HTR-8/SVneo (cell line): ENCODE measurements at places on chromosomes 7 and 10.

DNA sequence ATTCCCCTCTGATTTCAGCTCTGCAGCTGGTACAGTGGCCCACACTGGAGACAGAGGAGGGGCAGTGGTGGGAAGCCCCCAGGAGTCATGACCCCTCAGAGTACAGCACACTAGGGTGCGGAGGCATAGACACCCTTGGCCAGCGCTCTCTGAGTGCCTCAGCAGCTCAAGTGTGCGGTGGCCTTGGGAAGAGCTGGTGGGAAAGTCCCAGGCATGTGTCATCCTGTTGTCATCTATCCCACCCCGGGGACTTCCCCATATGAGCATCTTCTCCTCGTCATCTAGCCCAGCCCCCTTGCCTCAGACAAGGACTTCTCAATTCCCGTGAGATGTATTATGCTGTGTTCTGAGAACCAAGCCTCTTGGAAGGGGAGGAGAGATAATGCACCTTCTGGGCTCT lies 15.6 kb upstream of the PPIF start:
- peak; percentile 75 for DNase-seq

DNA sequence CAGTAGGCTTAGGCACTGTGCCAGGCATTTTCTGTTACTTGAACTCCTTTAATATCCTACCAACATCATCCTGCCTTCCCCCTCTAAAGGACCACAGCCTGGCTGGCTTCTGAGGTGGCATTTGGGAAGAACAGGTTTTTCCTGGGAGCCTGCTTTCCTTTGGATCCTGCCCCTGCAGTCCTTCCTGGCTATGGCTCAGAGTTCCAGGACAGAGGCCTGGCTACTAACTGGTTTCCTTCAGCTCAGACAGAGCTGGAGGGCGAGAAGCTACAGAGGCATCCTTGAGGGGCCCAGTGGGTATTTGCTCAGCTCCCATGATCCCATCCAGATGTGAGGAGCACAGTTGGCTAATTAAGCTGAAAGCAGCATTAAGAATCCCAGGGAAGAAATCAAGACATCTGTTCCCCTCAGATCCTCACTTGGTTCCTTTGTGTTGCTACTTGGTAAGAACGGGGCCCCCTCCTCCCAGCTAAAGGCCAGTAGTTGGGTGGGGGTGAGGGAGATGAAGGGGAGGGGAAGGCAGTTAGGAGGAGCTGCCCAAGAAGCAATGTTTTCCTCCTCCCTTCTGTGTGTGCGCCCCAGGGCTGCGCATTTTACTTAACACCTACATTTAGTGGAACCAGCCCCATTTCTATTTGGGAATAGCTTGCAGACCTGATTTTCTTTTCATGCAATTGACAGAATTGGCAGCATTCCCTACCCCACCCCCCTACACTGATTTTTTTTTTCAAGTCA lies 142.6 kb upstream of the SORCS3 start:
- DNase-seq: no peak

DNA sequence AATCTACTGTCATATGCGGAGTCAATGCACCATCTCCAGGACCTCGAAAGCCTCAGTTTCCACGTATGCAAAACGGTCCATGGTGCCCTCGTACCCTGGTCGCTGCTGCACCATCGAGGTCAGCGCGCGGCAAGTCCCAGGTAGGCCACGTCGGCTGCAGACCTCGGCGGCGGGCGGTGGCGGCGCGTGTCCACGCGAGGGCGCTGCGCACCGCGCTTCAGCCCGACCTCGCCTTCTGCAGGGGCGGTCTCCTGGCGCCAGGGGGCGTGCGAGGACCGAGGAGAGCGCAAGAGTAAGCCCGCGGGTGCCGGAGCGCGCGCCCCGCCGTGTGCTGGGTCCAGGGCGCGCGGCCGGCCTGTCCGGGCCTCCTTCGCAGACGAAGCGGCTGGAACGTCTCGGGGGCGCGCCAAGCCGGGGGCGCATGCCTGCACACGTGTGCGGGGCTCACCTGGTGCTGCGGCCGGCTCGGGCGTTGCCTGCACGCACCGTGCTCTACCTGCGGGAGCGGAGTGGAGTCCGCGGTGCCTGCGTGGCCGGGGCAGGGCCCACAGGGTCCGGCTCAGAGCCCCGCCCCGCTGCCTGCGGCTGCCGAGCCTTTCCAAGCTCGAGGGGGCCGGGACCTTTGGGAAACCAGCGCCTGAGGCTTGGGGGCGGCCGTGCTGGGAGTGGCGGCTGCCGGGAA lies 54.0 kb downstream of the GLRX3 start:
- DNase-seq: peak; percentile 48

GRCh38 chr7:2709553-2710285 lies 21.7 kb downstream of the AMZ1 start:
- DNase-seq: peak; percentile 54

- DNase-seq: no peak
These were observed 155.7 kb upstream of the TMEM72 start for GRCh38 chr10:44755481-44755880.

GRCh38 chr10:93912444-93912843 lies 18.7 kb downstream of the SLC35G1 start:
- no peak for DNase-seq

- DNase-seq: no peak
These were observed 372.9 kb upstream of the AUTS2 start for GRCh38 chr7:69225259-69225943.

- DNase-seq: no peak
These were observed 183.7 kb downstream of the GPAM start for GRCh38 chr10:111999915-112000302.

DNA sequence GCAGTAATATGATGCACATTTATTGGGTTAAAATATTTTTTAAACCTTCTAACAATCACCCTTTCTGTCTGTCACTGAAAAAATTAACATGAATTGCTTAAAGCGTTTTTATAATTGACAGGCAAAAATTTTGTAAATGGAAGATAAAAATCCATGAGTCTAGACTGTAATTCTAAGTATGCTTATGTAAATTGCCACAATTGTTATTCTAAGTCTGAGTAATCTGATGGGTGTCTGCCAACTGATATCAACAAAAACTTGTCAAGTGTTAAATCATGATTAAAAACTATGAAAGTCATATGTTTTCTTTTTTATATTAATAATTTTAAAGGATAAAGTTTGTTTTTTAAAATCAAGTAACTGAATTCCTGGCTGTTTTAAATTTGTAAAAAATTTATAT lies 208.2 kb downstream of the CDK14 start:
- no peak for DNase-seq

- DNase-seq: no peak
These were observed 1288.0 kb upstream of the SORCS1 start for GRCh38 chr10:108452533-108452932.

DNA sequence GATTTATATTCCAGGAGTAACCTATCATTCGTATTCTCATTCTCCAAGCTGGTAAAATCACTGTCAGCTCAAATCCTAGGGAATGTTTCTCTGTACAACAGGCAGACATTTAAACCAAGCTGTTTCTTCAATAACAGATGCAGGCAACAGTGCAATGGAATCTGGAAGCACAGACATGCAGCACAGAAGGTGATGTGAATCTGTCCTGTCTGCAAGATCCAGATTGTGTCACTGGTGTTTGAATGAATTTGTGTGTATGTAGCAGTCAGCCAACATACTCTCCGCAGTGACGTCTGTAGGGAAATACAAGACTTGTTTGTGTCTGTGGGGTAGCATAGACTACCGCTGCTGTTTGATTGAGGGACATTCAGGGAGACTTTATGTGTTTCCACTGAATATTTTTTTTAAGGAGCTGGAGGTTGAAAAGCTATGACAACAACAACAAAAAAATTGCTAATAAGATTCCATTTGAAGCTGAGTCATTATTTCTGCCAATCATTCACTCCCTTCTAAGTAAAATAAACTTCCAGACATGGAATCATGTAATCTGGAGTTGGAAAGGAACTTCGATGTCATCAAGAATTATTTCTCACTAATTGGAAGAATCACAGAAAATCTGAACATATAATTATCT lies 122.9 kb upstream of the MYO3A start:
- DNase-seq: no peak
